ENCODE measurements at places on chromosomes 7 and 10. TPM values are rescaled to one million over a fixed set of nuclear protein-coding genes. Genes with fewer than 3 reads are reported as not detected.

ITPRID1 gene
- total RNA-seq, result not detected

PTTG1IP2 gene
- not detected for total RNA-seq

TMEM72 gene
- total RNA-seq, result not detected

DYNC1I1 gene
- not detected for total RNA-seq

SFTPA1 gene
- 3.5 TPM for total RNA-seq

CDK1 gene
- total RNA-seq, result 12.7 TPM

CNTNAP2 gene
- not detected for total RNA-seq

SLC26A5 gene
- not detected for total RNA-seq

IQUB gene
- 0.08 TPM for total RNA-seq

COL1A2 gene
- 1.9 TPM for total RNA-seq

SORBS1 gene
- 0.32 TPM for total RNA-seq

TRIM50 gene
- not detected for total RNA-seq

LIPM gene
- not detected for total RNA-seq

PLPP4 gene
- not detected for total RNA-seq

All from activated T-cell treated with anti-CD3 and anti-CD28 coated beads, Interleukin-2, amount 50 U/mL, for 4 hours (primary cell).